Upper lobe of right lung (tissue), 1 donor: ENCODE measurements at places on chromosomes 5 and 9.

GRCh38 chr5:6704361-6704851, 8.8 kb upstream of the TENT4A start:
- peak; percentile 81 for DNase-seq

GRCh38 chr5:140159014-140159927, 15.7 kb upstream of the CYSTM1 start:
- no peak for DNase-seq

GRCh38 chr5:35317586-35317985, 87.3 kb upstream of the PRLR start:
- no peak for DNase-seq

- no peak for DNase-seq
Measured at GRCh38 chr5:126251024-126251423, 172.2 kb upstream of the GRAMD2B start.

- DNase-seq: no peak
Measured at GRCh38 chr9:127528422-127529251, 77.3 kb downstream of the LRSAM1 start.

GRCh38 chr5:56639476-56639875, 175.9 kb upstream of the MAP3K1 start:
- DNase-seq: no peak

DNA sequence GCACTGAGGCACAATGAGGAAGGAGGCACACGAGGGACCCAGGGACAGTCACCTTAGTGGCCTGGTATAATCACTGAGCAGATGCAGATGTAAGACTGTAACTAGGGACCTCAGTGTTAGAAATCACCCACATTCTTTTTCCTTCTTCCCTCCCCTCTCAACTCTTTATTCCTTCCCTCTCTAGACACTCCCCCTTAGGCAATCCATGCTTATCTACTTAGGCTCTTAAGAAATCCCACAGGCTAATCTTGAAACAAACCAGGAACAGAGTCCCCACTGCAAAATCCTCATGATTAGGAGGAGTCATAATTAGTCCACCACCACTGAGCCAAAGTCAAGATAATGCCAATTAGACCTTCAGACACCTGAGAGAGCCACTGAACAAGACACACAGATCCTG, 84.7 kb downstream of the ELAVL2 start:
- no peak for DNase-seq

GRCh38 chr5:109723606-109724005, 33.9 kb downstream of the MAN2A1 start:
- no peak for DNase-seq

DNA sequence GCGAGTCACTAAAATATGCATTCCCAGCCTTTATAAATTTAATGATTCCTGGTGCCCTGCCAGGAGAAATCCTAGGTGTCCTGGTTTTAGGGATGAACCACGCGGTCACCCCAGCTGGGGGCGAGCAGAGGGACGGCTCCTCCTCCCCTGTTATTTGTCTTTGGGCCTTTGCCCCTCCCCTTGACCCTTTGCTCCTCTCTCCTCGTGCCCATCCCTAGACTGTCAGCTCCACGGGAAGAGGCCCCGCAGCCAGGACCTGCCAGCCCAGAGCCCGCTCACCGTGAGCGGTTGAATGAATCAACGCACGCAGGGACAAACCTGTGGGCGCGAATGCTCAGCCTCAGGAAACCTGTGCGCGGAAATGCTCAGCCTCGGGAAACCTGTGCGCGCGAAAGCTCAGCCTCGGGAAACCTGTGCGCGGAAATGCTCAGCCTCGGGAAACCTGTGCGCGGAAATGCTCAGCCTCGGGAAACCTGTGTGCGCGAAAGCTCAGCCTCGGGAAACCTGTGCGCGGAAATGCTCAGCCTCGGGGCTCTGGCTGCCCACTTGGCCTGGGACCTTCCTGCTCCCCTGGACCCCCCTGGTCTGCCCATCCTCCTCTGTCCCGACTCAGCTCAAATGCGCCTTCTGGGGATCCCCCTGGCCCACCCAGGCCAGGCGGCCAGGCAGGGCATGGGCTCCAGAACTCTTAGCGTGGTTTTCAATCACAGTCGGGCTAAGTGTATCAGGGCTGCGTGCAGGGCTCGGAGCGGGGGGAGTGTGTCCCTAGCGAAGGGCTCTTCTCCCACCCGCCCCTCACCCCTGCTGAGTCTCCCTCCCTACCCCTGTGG, 140.5 kb upstream of the COL5A1 start:
- peak; percentile 60 for DNase-seq
